ENCODE measurements at places on chromosomes 3 and 15. TPM values are rescaled to one million over a fixed set of nuclear protein-coding genes. Genes with fewer than 3 reads are reported as not detected.

Gene GREM1
- 0.39 TPM for total RNA-seq

Gene TRIM71
- not detected for total RNA-seq

Gene SOX2
- total RNA-seq: not detected

Gene TUSC7
- total RNA-seq: not detected

Gene LRRN1
- total RNA-seq: 0.08 TPM

Gene SIDT1
- 0.04 TPM for total RNA-seq

Gene ROPN1
- total RNA-seq: not detected

Gene ARRDC4
- 19.6 TPM for total RNA-seq

Gene ACOX2
- total RNA-seq: 0.39 TPM

Gene ARPP21
- not detected for total RNA-seq

Gene DLEC1
- total RNA-seq: not detected

Gene CPN2
- not detected for total RNA-seq

Gene POLR2H
- total RNA-seq: 161 TPM

Gene LHFPL4
- total RNA-seq: 0.08 TPM

Gene PGBD4
- total RNA-seq: 0.47 TPM

Gene NRG4
- total RNA-seq: 0.19 TPM

Gene GALNT15
- 0.57 TPM for total RNA-seq

Gene UNC45A
- total RNA-seq: 50.8 TPM

Gene CLDN18
- total RNA-seq: not detected

Gene EPHB3
- total RNA-seq: 6.7 TPM

Gene TMEM207
- not detected for total RNA-seq

Gene MLF1
- total RNA-seq: 9.1 TPM

Gene CLSTN2
- 0.53 TPM for total RNA-seq

Gene TIMP4
- 0.08 TPM for total RNA-seq

Gene GOLGA8R
- not detected for total RNA-seq

Gene PLSCR5
- not detected for total RNA-seq

Gene PLIN1
- 0.08 TPM for total RNA-seq

Gene LAMB2
- total RNA-seq: 120 TPM

Gene RETNLB
- not detected for total RNA-seq

Gene TMCO5A
- total RNA-seq: not detected

Gene CNTN4
- not detected for total RNA-seq

Gene MUC20
- total RNA-seq: not detected

Gene SIN3A
- total RNA-seq: 17.0 TPM

Gene IDH2
- total RNA-seq: 67.0 TPM

Gene LRRIQ4
- not detected for total RNA-seq

Gene IL17RB
- total RNA-seq: not detected

Gene CMTM8
- 2.5 TPM for total RNA-seq

Gene SLITRK3
- not detected for total RNA-seq

Gene CCR8
- not detected for total RNA-seq

Gene CFAP92
- 0.61 TPM for total RNA-seq

Gene GUCA1C
- not detected for total RNA-seq

Gene ST8SIA2
- not detected for total RNA-seq

Gene CACNA1D
- total RNA-seq: not detected

Gene ZIC1
- total RNA-seq: 1.2 TPM

Gene NR1I2
- total RNA-seq: 0.08 TPM

Gene PAK6
- total RNA-seq: 21.0 TPM

Gene MAGEF1
- total RNA-seq: 15.1 TPM

Gene SEMA6D
- 2.9 TPM for total RNA-seq
